ENCODE measurements at places on chromosomes 7 and 10.

DNA sequence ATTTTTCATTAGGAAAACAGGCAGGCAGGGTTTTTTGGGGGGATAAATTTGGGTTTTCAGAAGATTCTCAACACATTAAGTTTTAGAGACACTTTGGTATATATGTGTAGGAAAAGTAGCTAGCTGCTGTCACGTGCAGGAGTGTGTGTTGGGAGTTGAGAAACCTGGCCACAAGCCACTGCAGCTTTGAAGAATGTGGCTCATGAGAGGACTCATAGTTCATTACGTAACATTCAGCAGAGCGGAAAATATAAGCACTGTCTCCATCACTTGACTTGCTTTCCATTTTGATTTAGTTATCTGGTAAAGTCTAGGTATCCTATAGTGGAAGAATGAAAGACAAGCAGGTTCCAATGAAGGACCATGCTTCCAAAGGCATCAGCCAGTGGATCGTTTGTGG, 31.2 kb downstream of the SMNDC1 start:
- peak; percentile 7 for DNase-seq

- DNase-seq: no peak
These were observed 176.3 kb upstream of the SLC26A5 start for GRCh38 chr7:103622274-103622673.

DNA sequence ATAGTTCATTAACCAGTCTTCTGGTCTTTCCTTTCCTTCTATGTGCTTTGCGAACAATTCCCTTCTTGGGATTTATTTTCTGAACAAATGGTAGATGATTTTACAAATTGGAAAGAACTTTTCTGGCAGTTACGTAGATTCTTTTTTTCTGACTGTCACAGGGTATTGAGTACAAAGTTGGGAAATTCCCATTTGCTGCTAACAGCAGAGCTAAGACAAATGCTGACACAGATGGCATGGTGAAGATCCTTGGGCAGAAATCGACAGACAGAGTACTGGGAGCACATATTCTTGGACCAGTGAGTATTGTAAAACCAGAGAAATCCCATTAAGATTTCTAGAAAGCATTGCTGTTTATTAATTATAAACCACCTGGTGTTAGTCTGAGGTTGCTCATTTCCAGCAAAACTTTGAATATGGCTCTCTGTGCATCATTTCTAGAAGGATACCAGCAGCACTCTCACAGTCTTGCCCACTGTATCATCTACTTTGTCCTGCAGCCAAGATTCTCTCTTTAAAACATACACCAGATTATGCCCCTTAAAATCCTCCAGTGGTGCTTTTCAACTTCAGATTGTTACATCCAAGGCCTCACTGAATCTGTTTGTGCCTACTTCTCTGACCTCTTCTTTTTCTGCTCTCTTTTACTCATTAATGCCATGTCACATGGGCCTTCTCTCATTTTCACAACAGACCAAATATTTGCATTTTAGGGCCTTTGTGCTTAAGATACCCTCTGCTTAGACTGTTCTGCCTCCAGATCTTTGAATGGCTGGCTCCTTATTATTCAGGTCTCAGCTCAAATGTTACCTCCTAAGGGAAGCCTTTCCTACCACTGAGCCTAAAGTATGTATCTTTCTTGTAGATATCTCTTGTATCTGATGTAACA, 27.0 kb downstream of the DLD start:
- DNase-seq: no peak

GRCh38 chr10:63887023-63887589, 365.9 kb downstream of the REEP3 start:
- no peak for DNase-seq

DNA sequence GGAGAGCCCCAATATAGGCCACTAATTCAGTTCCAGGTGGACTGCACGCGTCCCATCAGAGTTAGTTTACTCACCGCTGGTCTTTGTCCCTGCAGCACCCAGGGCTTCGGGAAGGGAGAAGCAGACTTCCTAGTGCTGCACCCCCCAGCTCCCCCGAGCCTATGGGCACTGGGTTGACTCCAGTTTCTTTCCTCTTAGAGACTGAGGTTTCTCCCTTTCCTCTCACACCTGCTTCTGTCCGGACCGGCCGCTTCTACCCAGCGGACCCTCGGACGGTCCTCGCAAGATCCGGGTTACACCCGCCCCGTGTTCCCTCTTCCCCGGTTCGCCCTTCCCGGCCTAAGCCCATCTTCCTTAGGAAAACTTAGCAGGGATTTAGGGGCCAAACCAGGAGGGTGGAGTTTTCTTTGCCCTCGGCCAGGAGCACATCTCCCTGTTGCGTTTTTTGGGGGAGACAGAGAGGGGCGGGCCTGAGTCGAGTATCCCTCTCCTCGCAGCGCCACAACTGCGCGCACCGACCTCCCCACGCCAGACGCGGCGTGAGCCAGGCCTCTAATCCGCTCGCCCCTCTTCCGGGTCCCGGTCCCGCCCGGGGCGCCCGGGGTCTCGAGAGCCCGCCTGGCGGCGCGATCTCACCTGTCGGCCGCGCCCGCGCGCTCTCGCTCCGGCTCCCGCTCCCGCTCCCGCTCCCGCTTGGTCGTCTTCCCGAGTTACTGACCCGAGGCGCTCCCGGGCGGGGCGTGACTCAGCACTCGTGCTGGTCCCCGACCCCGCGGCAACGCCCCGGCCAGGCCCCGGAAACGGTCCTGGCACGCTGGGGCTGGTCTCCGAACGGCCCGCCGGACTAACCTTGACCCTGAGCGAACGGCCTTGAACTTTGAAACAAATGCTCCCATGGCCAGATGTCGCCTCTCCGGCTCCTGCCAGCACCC, at the start of gene AIFM2:
Gene AIFM2 (minus strand): TSS at position 728 of the 932 bp plus-strand sequence. CDS start 8,741 bp downstream, outside the sequence.
- peak; percentile 78 for DNase-seq

DNA sequence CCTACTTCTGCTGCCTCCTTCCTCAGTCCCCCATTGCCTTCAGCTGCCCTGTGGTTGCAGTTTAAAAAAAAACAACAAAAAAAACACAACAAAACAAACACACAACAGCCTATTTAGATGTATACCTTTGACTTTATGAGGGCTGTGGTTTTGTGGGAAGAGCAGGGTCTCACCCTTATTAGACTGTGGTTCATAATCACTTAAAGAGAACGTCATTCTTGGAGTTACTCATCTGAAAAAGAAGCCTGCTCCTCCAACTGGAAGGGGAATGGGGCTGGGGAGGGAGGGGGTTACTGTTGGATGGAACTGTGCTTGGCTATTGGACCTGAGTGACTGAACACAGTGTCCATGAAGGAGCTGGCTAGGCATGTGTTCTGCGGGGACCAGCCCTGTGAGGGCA, 48.1 kb downstream of the SDK1 start:
- DNase-seq: no peak

DNA sequence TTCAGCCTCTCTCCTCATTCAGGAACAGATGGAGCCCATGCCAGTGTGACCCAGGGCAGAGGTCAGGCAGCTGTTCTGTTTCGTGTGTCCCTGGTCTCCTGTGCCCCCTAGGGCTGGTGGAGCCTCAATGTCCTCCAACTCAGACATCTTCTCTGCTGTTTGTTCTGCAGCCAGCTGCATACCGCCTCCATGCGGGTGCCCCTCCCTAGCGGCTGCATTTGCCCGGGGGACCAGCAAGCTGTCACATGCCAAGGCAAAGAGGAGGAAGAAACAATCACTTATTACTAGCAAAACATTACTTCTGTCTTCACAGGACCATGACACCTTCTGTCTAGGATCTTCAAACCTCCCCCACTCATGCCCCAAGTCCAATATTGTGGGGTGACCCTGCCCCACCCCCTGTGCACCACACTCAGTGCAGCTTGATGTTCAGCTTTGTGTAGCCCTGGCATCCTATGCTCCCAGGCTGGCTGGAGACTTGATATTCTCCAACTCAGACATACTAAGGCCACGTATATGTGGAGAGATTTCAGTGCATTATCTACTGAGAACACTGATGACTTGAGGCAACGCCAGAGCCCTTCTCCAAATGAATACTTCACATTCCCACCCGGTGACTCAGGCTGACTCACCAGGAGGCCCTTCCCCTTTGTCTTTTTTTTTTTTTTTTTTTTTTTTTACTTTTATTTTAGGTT, 188.9 kb downstream of the SKIDA1 start:
- no peak for DNase-seq

DNA sequence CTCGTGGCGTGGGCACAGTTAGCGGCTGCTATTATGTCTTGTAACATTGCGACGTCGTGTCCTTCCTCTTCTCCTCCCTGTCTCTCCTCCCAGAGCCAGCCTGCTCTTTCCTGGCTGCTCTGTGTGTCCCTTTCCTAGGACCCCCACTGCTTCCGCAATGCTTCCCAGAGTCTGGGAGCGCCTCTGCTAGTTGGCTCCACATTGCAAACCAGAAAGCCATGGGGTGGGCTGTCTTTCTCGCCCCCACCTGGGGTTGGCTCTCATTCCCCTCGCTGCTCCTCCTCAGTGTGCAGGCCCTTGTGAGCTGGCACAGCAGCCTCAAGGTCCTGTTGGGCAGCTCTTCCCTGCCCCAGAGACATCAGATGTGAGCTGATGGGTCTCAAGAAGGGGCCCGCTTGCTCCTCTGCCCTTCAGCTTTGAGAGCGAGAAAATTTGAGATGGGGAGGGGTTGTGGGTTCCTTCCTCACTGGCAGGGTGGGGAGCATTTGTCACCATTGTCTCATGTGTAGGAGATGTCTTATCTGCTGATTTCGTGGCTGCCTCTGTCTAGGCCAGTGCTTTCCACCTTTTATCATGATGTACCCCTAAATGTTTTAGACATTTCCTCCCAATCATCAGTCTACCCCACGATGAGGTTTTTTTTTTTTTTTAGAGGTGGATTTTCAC, 3.3 kb downstream of the ADAMTS14 start:
- no peak for DNase-seq

- DNase-seq: no peak
These were observed 315.6 kb downstream of the GRM8 start for GRCh38 chr7:126937171-126937570.

- DNase-seq: no peak
These were observed 19.5 kb downstream of the ITGA8 start for GRCh38 chr10:15700078-15700674.

DNA sequence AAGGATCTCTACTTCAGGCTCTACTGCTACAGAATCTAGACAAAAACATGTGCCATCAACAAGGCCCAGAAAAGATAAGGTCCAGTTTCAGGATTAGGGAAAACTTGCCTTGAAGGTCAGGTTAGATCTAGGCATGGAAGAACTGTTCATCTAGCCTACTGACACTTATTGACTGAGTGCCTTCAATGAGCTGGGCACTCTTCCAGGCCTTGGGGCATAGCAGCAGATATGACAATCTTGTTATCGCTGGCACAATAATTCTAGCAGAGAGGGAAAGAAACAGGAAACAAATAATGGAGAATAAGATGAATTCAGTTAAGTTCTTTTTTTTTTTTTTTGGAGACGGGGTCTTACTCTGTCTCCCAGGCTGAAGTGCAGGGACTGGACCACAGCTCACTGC, 71.6 kb downstream of the ADCYAP1R1 start:
- DNase-seq: no peak

DNA sequence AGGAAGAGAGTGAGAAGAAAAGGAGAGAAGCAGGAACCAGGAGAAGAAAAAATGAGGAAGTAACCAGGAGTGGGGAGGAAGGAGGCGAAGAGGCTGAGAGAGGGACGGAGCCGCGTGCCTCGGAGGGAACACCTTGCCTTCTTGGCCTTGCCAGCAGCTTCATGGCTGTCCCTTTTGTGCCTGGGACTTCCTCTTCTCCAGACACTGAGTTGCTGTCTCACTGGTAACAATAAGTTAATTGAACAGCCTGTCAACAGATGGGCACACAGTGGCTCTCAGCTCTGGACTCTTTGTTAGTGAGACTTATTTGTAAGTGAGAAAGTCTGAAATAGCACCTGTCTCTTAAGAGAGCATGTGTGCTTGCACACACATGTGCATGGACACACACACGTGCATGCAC, 83.2 kb downstream of the GATA3 start:
- DNase-seq: no peak

- DNase-seq: no peak
These were observed 53.6 kb downstream of the AFAP1L2 start for GRCh38 chr10:114350751-114351150.

DNA sequence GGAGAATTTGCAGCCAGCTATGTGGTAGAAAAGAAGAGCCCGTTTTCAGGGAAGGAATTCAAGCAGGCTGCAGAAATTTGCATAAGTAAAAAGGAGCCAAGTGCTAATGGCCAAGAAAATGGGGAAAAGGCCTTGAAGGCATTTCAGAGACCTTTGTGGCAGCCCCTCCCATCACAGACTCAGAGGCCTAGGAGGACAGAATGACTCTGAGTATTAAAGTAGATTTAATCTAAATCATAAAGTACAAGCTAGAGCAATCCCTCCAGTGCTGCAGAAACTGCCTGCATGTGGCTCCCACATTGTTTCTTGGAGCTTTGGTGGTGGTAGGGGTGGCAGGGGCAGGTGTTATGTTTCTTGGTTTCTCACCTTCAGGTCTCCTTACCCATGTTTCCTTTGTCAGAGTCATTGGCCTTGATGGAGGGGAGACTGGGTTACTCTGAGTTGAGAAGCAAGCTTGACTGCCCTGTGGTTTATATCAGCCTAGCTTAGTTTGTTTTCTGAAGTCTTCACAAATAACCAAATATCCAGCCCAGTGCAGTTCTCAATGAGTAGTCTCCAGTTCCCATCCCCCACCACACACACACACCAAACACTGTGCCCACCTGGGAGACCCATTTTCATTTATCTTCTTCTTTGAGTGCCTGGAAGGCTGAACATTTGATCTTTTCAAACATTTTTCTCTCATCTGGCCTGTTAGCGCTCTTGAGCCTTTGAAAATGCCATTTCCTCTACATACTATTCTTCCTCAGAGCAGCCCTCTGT, 34.5 kb downstream of the ITPRIP start:
- no peak for DNase-seq

DNA sequence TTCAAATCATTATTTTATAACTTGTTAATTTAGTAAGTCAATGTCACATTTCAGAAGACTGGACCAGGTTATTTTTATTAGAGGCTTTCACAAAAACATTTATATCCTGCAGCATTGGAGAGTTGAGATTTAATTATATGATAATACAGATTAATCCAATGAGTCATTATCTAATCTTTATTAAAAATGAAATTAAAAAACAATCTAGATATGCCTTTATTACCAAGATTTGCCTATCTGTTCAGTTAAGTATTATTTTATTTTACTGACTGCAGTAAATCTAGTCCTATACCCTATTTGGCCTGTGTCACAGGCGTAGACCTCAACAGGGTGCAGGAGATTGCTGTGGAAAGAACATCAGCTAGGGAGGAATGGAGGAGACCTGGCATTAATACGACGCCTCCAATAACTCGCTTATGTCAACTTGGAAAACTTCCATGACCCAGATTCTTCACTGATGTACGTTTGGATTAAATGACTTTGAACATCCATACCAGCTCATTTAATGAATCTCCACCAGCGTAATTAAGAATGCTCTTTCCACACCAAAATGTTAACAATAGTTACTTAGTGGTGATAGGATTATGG, 18.2 kb downstream of the PAXIP1 start:
- no peak for DNase-seq

DNA sequence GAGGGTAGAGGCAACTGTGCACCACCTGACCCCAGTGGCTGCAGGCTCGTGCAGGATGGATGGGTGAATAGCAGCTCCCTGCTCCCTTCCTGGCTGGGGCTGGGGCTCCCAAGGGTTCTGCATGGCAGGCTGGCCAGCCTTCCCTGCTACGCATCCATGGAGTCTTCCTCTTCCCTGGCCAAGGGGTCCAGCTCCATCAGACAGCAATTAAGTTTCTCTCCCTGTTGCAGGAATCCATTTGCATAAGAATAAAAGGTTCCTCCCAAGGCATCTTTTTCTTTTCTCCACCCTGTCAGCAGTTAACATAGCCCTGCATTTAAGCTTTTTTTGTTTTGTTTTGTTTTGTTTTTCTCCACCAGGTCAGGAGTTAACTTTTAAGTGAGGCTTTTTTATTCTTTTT, 10.0 kb upstream of the CPA2 start:
- no peak for DNase-seq
